Stimulated activated CD4-positive, alpha-beta T cell treated with anti-CD3 and anti-CD28 coated beads, Interleukin-2, amount 100 ng/mL, for 48 hours (primary cell): ENCODE measurements at places on chromosomes 5 and 9.

- DNase-seq = no peak
These were observed 12.7 kb upstream of the TGFBI start for GRCh38 chr5:136015966-136016650.

DNA sequence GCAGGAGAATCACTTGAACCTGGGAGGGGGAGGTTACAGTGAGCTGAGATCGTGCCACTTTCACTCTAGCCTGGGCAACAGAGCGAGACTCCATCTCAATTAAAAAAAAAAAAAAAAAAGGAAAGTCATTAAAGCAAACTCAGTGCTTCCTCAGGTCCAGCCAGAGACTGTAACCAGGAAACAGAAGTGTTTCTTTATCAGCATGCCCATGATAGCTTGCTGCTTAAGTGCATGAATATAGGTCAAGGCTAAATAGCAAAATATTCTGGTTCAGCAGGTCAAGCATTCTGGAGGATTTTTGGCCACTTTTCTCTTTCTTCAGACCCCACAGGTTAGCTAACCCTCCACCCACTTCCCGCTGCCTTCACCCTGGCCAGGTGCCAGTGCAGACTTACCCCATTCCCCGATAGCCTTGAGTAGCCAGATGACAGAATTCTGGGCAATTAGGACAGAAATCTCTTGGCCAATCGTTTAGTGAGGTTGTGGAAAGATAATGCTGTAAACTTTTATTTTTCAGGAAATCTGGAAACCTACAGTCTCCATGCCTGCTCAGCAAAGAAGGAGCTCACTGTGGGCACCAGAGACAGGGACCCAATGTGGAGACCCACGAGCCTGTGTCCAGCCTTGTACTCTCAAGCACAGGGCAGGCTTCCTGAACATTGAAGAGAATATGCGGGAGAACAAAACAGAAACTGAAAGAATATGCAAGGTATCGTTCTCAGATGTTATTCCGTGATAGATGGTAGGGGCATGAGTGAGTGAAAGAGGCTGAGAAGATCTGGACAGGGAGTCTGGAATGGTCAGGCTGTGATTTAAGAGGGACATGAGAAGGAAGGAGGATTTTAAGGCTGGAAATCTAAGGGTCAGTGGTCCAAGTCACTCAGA, 4.2 kb upstream of the UGT3A2 start:
- no peak for DNase-seq

GRCh38 chr9:128771094-128771721, 519 bp downstream of the ZER1 start:
- DNase-seq = peak; percentile 1

GRCh38 chr9:135715056-135715595, 13.1 kb downstream of the KCNT1 start:
- no peak for DNase-seq

GRCh38 chr9:72952914-72953313, at the start of gene ALDH1A1:
Gene ALDH1A1 (minus strand): TSS chr9:72953053. CDS start chr9:72953000, 53 bp downstream.
- DNase-seq = no peak

DNA sequence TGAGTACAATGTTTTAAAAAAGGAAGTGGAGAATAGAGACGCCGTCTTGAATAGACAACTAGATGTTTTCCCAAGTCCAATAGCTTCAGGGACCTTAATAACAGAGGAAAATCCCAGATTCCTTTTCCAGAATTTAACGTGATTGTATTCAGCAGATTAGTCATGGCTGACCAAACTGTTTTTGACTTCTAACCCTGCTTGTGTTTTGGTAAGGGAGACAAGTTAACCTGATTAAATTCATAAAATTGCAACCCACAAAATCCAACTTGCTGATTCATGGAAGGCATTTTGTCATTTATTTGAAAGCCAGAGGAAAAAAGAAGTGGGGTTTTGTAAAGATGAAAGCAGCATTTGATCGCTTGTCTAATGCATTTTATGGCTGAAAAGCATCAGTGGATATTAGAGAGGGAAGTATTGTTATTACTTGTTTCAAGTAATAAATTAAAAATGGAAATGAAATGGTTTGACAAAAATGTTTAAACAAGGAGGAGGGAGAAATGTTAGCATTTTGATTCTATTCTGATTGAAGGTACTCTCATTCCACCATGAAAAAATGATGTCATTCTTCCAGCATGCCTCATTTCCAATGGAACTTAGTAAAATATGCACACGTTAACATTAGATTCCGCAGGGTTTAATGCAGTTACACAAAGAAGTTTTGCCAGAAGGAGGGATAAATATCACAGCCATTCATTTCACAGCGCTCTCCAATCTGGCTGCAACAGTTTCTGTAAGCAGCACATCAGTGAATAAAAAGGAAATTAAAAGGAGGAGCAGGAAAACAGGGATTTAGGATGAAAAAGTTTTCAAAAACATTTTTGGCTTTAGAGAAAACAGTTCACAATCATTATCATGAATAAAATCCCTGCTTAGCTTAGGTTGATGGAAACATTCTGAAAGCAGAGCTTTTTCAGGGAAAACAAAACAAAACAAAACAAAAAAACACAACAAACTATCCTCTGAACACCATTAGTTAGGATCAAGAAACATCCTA, 314.7 kb downstream of the PRR16 start:
- no peak for DNase-seq

DNA sequence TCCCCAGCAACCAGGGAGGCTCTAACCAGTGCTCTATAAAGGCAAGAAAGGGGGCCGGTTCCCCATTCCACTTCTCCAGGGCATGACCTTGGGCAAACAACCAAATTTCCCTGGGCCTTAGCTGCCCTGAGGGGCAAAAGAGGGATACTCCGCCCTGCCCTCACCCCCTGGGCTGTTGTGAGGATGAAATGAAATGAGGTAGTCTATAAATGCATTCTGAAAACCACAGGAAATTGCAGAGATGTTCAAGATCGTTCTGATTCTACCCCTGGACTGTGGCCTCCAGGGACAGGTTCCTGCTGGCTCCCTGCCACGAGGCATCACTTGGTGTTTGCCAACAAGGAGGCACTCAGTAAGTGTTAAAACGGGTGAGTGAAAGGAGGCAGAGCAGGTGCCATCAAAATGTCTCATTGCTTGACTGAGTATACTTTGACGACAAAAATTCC, 5.7 kb downstream of the RAPGEF1 start:
- no peak for DNase-seq

DNA sequence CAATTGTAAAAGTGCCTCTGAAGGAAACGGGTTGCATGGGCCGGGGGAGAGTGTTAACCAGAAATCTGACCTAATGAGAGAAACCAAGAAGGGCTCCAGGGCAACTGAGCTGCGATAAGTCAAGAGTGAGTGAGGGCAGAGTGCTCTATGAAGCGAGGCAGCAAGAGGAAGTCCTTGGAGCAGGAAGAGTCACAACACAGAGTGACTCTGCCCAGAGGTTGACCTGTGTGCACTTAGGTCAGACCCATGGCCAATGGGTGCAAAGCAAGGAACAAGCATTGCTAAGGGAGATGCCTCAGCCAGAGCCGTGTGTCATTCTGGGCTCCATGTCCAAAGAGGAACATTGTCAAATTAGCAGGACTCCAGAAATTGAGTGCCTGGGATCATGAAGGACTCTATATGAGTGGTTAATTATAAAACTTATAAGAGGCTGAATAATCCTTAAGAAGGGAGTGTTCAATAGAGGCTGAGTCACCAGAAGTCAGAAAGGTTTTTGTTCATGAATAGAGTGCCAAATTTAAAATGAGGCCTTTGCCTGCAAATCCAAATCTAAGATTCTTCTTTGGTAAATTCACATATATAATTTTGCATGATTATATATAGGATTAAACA, 438.5 kb downstream of the MED10 start:
- DNase-seq = no peak
